Esophagus squamous epithelium (tissue), 5 donors: ENCODE measurements at places on chromosomes 13 and 19. TPM values are rescaled to one million over a fixed set of nuclear protein-coding genes. Genes with fewer than 3 reads are reported as not detected.

DNA sequence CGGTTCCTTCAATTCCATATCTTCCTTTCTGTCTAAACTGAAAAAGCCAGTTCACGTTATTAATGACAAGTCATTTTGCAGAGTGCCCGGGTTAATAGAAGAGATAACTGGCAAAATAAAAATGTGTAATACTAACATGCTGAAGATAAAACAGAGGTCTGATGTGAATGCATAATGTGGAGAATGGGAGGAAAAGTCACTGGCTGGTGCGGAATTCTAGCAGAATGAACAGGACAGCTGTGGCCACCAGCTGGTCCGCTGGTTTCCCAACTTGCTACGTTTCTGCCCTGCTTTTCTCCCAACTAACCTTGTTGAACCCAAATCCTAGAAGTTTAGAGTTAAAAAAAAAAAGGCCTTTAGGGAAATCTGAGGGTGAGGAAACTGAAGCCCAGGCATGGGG is 42.4 kb downstream of the PCDH8 start:
- no peaks in the 10 kb centered on the region for H3K36me3 ChIP-seq
- H3K27me3 ChIP-seq, result no peaks in the 10 kb centered on the region
- no peak for DNase-seq
- H3K4me3 ChIP-seq, result no peak overlapping the region

The IFNL1 gene
- not detected for total RNA-seq

- no peak for DNase-seq
- peaks cover 6% of the 10 kb centered on the region for H3K36me3 ChIP-seq
- no peaks in the 10 kb centered on the region for H3K4me1 ChIP-seq
- no peak overlapping the region for H3K4me3 ChIP-seq
Observed at GRCh38 chr13:98813993-98814392, 61.5 kb upstream of the SLC15A1 start.

The IL17D gene
- total RNA-seq, result not detected

GRCh38 chr13:111058796-111059506 is 56.2 kb upstream of the ARHGEF7 start:
- no peaks in the 10 kb centered on the region for H3K4me1 ChIP-seq
- DNase-seq, result no peak

- H3K27me3 ChIP-seq, result no peaks in the 10 kb centered on the region
- H3K4me3 ChIP-seq, result peak overlapping the region; percentile 61
- H3K27ac ChIP-seq, result peak overlapping the region; percentile 83
- peaks cover 11% of the 10 kb centered on the region for H3K36me3 ChIP-seq
Observed at GRCh38 chr19:45681391-45682015, 10.2 kb downstream of the SNRPD2 start.

DNA sequence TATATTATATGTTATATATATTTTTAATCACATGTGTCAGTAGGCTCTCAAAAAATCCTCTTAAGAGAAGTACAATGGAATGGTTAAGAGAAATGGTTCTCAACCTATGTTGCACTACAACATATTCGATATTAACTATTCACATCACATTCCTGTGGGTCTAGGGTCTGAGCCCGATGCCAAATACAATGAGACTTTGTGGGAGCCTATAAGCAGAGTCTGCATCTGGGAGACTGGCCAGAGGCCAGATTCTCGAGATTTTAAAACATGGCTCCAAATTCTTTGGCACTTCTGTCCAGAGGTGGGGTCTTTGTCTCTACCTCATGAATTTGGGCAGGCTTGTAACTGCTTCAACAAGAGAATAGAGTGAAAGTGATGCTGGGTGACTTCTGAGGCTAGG is 79.4 kb upstream of the NBEA start:
- H3K4me1 ChIP-seq, result no peaks in the 10 kb centered on the region
- no peak for DNase-seq
- H3K4me3 ChIP-seq, result no peak overlapping the region
- no peaks in the 10 kb centered on the region for H3K36me3 ChIP-seq
- no peak overlapping the region for H3K27ac ChIP-seq

- peak overlapping the region; percentile 100 for H3K27ac ChIP-seq
- H3K36me3 ChIP-seq, result no peaks in the 10 kb centered on the region
- H3K4me1 ChIP-seq, result peaks cover 28% of the 10 kb centered on the region
- peak overlapping the region; percentile 95 for H3K4me3 ChIP-seq
Observed at GRCh38 chr19:18279516-18280246, 1.7 kb downstream of the JUND start.

GRCh38 chr19:48379058-48379457 is 12.3 kb downstream of the KDELR1 start:
- DNase-seq, result no peak
- no peaks in the 10 kb centered on the region for H3K27me3 ChIP-seq
- no peak overlapping the region for H3K4me3 ChIP-seq
- H3K27ac ChIP-seq, result no peak overlapping the region
- peaks cover 38% of the 10 kb centered on the region for H3K36me3 ChIP-seq

The HCST gene
- total RNA-seq, result not detected

DNA sequence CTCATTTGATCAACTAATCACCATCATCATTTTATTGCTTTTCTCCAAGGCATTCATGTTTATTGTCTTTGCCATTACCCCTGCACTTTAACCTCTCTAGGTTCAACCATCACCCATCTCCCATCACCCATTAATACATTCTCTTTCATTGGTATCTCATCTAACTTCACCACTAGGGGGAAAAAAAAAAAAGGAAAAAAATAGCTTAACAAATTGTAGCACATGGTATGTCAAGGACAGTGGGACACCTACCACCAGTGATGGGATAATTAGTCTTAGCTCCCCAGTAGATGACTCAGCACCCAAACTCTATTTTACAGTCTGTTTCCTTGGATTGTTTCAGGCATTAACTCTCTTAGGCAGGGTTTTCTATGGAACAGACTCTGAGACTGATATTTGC is 1770.2 kb upstream of the MIR17HG start:
- no peaks in the 10 kb centered on the region for H3K36me3 ChIP-seq
- no peaks in the 10 kb centered on the region for H3K27me3 ChIP-seq
- no peak overlapping the region for H3K4me3 ChIP-seq
- no peak overlapping the region for H3K27ac ChIP-seq

- H3K4me3 ChIP-seq, result no peak overlapping the region
- H3K36me3 ChIP-seq, result no peaks in the 10 kb centered on the region
- no peaks in the 10 kb centered on the region for H3K27me3 ChIP-seq
- peaks cover 22% of the 10 kb centered on the region for H3K4me1 ChIP-seq
- H3K27ac ChIP-seq, result peak overlapping the region; percentile 73
Observed at GRCh38 chr19:7833225-7834099, 3.4 kb downstream of the EVI5L start.

DNA sequence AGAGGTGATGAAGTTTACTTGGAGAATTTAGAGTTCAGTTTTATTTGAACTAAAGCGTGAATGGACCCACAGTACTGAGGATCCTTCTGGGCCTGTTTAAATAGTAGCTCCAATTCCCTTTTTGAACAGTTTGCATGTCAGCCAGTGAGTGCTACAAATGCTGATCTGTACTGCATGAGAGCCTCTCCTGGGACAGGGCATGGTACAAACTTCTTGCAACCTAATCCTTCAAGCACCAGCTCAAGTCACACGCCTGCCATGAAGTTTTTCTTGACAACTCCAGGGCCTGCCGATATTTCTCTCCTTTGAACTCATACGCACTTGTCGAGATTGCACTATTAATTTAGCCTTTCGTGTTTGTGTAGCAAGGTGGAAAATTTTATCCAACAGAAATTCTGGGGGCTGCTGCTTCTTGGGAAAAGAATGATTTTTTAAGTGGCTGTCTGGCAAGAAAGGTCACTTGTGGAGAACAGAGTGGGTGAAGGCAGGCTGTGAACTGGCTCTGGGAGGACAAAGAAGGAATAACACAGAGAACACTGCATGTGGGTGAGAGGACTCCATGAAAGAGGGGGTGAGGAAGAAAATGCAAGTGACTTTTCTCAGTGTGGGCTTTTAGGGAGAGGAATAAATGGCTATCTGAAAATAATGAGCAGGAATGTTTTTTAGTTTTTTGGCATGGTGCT is 192.5 kb downstream of the NDFIP2 start:
- H3K4me1 ChIP-seq, result peaks cover 53% of the 10 kb centered on the region
- no peaks in the 10 kb centered on the region for H3K27me3 ChIP-seq
- H3K27ac ChIP-seq, result no peak overlapping the region
- H3K36me3 ChIP-seq, result no peaks in the 10 kb centered on the region
- no peak for DNase-seq

The ZNF358 gene
- total RNA-seq, result 3.8 TPM

- no peaks in the 10 kb centered on the region for H3K27me3 ChIP-seq
- no peak overlapping the region for H3K27ac ChIP-seq
- no peaks in the 10 kb centered on the region for H3K4me1 ChIP-seq
- DNase-seq, result no peak
- no peak overlapping the region for H3K4me3 ChIP-seq
Observed at GRCh38 chr13:99577934-99578917, 77.0 kb downstream of the TM9SF2 start.

DNA sequence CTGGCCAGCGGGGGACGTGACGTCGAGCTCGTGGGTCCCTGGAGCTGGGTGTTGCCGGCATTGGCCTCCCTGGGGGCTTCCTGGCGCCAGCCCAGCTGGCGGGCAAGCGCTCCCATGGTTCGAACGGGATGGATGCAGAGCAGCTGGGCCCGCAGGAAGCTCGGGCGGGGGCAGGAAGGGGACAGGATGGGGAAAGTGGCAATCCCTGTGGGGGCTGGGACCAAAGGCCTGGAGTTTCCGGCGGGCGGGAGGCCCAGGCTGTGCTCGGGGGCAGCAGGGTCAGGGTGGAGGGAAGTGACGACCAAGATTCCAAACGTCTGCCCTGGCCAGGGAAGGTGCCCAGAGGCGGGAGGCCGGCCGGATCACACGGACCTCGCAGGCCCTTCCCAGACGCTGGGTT is 19.3 kb downstream of the PALM start:
- no peak for DNase-seq
- H3K4me1 ChIP-seq, result peaks cover 5% of the 10 kb centered on the region
- no peak overlapping the region for H3K4me3 ChIP-seq
- H3K36me3 ChIP-seq, result no peaks in the 10 kb centered on the region

DNA sequence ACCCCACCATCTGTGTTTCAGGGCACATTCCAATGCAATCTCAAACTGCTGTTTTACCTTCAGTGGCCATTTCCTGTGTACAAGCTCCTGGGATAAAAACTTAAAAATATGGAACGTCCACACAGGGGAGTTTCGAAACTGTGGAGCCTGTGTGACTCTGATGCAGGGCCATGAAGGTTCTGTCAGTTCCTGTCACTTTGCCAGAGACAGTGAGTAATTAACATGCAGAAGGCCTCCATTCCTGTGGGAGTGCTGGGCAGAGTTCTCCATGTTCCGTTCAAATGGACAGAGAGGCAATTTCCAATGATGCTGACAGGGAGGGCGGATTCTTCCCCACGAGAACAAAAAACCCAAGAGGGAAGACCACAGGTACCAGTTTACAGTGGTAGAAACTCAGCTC is 24.4 kb downstream of the WDR88 start:
- DNase-seq, result no peak
- H3K4me1 ChIP-seq, result no peaks in the 10 kb centered on the region
- no peak overlapping the region for H3K27ac ChIP-seq
- no peaks in the 10 kb centered on the region for H3K27me3 ChIP-seq
- H3K36me3 ChIP-seq, result no peaks in the 10 kb centered on the region

- no peak for DNase-seq
- H3K27me3 ChIP-seq, result no peaks in the 10 kb centered on the region
- H3K36me3 ChIP-seq, result peaks cover 63% of the 10 kb centered on the region
Observed at GRCh38 chr19:38730731-38731589, 13.3 kb downstream of the CAPN12 start.

The PLPPR3 gene
- total RNA-seq, result not detected

The SLC25A41 gene
- not detected for total RNA-seq

The FUT6 gene
- total RNA-seq, result 160 TPM

The GZMM gene
- 0.95 TPM for total RNA-seq

The ZNF329 gene
- total RNA-seq, result 4.2 TPM

- peaks cover 30% of the 10 kb centered on the region for H3K4me1 ChIP-seq
- H3K36me3 ChIP-seq, result peaks cover 85% of the 10 kb centered on the region
- H3K27me3 ChIP-seq, result no peaks in the 10 kb centered on the region
Observed at GRCh38 chr19:32363175-32363574, 17.8 kb downstream of the ZNF507 start.

GRCh38 chr13:111662451-111662850 is 342.0 kb downstream of the TEX29 start:
- H3K4me1 ChIP-seq, result no peaks in the 10 kb centered on the region
- H3K27ac ChIP-seq, result no peak overlapping the region
- no peak for DNase-seq
- H3K27me3 ChIP-seq, result no peaks in the 10 kb centered on the region
- H3K4me3 ChIP-seq, result no peak overlapping the region

DNA sequence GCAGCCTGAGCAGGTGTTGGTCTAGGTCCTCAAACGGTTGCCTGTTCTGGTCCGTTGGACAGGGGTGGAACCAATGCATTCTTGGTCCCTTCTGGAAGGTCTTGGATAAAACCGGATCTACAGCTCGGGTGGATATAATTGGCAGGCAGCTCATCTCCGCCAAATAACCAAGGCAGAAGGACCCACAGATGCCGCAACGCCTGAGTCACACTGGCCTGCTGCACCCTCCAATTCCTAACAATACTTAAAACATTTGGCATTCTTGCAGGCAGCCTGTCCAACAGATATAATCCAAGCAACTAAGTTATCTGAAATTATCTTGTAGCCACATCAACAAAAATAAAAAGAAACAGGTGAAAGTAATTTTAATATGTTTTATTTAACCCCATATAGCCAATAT is 59.0 kb upstream of the FGF14 start:
- H3K27me3 ChIP-seq, result no peaks in the 10 kb centered on the region
- no peak for DNase-seq
- H3K4me1 ChIP-seq, result no peaks in the 10 kb centered on the region
- no peak overlapping the region for H3K4me3 ChIP-seq
- no peak overlapping the region for H3K27ac ChIP-seq

GRCh38 chr13:42017264-42017663 is 31.2 kb upstream of the DGKH start:
- H3K4me3 ChIP-seq, result no peak overlapping the region
- no peaks in the 10 kb centered on the region for H3K4me1 ChIP-seq
- H3K27me3 ChIP-seq, result no peaks in the 10 kb centered on the region
- DNase-seq, result no peak

The B3GNT8 gene
- 84.4 TPM for total RNA-seq

DNA sequence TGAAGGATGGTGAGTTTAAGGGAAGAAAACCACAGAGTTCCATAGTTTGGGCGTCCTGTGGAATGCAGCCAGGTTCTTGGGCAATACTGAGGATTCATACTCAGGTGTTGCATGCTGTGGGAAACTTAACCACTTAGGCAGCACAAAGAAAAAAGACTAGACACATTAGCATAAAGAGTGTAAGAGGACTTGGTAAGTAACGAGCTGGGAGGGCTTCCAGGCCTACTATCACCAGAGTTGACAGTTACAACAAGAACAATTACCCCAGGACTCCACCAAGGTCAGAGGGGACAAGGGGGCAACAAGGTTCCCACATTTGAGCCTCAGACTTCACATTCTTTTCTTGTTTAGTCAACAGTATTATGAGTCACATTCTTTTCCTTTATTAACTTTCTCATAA is 33.2 kb downstream of the KCTD12 start:
- H3K4me3 ChIP-seq, result no peak overlapping the region
- no peak for DNase-seq
- H3K36me3 ChIP-seq, result no peaks in the 10 kb centered on the region

- peaks cover 89% of the 10 kb centered on the region for H3K36me3 ChIP-seq
- no peak overlapping the region for H3K27ac ChIP-seq
- DNase-seq, result no peak
Observed at GRCh38 chr19:11223200-11223599, 16.2 kb upstream of the ANGPTL8 start.
